Fibroblast of lung (primary cell): ENCODE measurements at places on chromosomes 12 and 14. TPM values are rescaled to one million over a fixed set of nuclear protein-coding genes. Genes with fewer than 3 reads are reported as not detected.

KIF26A gene
- 0.01 and 0.15 TPM in 2 replicates for polyA plus RNA-seq

KRT78 gene
- not detected in 2 replicates for polyA plus RNA-seq

LBHD2 gene
- polyA plus RNA-seq = not detected in 2 replicates

DIABLO gene
- polyA plus RNA-seq = 59.6 and 73.5 TPM in 2 replicates

KCNMB4 gene
- 0.24 and 0.66 TPM in 2 replicates for polyA plus RNA-seq

CLEC7A gene
- polyA plus RNA-seq = 0.03 TPM in 1 of 2 replicates, not detected in the other

TAS2R20 gene
- polyA plus RNA-seq = 0.06 and 0.22 TPM in 2 replicates

GPR162 gene
- 3.3 and 5.6 TPM in 2 replicates for polyA plus RNA-seq

APOF gene
- not detected in 2 replicates for polyA plus RNA-seq

ARHGAP5 gene
- polyA plus RNA-seq = 23.5 and 37.0 TPM in 2 replicates

SCN8A gene
- 8.5 and 12.8 TPM in 2 replicates for polyA plus RNA-seq

SPATS2 gene
- 33.2 and 43.6 TPM in 2 replicates for polyA plus RNA-seq

GALC gene
- polyA plus RNA-seq = 12.9 and 13.3 TPM in 2 replicates

MYO1H gene
- 0.07 and 0.15 TPM in 2 replicates for polyA plus RNA-seq

FCF1 gene
- polyA plus RNA-seq = 57.8 and 67.2 TPM in 2 replicates

P2RX2 gene
- not detected in 2 replicates for polyA plus RNA-seq

KRT2 gene
- not detected in 2 replicates for polyA plus RNA-seq

LRRC10 gene
- polyA plus RNA-seq = not detected in 2 replicates
